ENCODE measurements at places on chromosomes 5 and 9. TPM values are rescaled to one million over a fixed set of nuclear protein-coding genes. Genes with fewer than 3 reads are reported as not detected.

DNA sequence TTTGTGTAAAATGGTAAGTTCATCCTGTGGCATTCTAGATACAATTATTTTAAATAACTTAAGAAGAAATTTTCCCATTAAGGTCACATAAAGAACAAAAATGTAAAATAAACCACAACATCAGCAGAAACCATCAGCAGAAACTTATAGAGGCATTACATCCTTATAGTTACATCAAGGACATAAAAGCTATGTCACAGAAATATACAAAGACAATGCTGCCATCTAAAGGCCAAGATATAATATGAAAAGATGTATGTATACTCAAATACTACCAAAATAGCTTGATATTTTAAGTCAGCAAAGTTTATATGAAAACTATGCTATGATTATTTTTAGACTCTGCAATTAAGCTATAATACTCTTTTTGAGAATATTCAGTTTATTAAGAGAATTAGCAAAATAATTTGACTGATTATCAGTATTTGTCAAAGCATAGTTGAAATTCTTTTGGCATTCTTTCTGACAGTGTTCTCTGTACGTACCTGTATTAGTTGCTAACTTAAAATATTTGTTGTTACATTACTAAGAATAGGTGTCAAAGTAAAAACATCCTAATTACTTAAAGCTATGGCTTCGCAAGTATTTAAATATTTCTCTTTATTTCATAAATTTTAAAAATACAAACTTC, 36.2 kb downstream of the FBXL17 start:
- H3K27me3 ChIP-seq = no peaks in the 10 kb centered on the region
- DNase-seq = peak; percentile 58
- H3K36me3 ChIP-seq = no peaks in the 10 kb centered on the region
- H3K4me3 ChIP-seq = no peak overlapping the region

DNA sequence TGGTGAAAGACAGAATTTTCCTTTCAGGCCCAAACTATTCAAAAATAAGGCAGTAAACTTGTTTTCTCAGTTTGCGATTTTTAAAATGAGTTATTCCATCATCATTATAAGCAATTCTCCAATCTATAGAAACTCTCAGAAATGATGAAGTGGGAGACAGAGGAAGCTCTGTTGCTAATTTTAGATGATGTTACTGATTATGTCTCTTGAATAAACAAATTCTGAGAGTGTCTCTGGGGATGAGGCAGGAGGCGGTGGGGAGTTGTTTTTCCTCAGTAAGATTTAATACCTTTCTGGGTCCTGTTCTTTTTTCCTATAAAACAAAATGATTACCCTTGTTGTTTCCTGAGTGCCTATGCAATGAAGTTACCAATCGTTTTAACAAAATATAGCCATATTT, 43.9 kb upstream of the TEX48 start:
- DNase-seq = no peak
- H3K36me3 ChIP-seq = no peaks in the 10 kb centered on the region
- no peak overlapping the region for H3K4me3 ChIP-seq

GRCh38 chr5:93620487-93621326, 37.7 kb downstream of the NR2F1 start:
- peak; percentile 78 for DNase-seq
- H3K4me1 ChIP-seq = no peaks in the 10 kb centered on the region
- peaks cover 3% of the 10 kb centered on the region for H3K27me3 ChIP-seq
- peak overlapping the region; percentile 67 for H3K27ac ChIP-seq
- no peaks in the 10 kb centered on the region for H3K36me3 ChIP-seq

GRCh38 chr9:126234681-126235335, 91.8 kb upstream of the MVB12B start:
- no peaks in the 10 kb centered on the region for H3K27me3 ChIP-seq
- no peak overlapping the region for H3K4me3 ChIP-seq
- H3K4me1 ChIP-seq = no peaks in the 10 kb centered on the region
- no peak for DNase-seq
- no peak overlapping the region for H3K27ac ChIP-seq

DNA sequence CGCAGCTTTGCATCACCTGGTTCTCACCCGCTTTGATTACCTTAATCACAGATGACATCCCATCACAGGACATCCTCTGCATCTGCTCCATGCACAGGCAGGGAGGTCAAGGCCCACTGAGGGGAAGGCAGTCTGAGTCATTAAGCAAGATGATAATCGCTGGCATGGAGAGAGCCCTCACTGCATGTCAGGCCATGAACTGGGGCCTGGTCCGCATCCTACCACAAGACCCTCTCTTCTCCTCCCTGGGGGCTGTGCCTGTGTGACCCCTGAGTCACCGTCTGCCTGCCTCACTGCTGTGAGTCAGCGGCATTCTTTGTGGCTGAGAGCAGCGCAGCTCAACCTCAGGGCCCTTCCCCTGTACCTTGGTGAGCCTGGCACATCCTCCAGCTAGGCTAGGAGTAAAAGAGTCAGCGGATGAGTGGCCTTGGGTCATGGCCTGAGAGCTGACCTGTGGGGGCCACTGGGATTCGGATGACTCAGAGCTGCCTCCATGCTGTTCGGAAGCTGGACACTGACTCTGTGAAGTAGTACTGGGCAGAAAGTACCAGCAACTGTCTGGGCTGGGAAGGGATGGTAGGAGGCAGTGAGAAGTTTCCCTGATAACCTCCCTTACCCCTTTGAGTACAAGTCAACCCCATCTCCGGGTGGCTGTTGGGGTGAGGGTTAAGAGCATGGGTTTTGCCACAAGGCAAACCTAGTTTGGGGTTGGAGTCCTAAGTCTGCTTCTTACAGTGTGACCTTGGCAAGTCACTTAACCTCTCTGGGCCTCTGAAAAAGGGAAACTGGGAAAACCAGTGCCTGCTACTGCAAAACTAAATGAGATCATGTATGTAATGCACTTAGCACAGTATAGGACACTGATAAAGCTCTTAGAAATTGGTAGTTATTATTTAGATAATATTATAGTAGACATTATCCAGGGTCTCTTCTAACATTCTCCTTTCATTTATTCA, 14.6 kb upstream of the ARSI start:
- no peaks in the 10 kb centered on the region for H3K27me3 ChIP-seq
- DNase-seq = no peak
- H3K36me3 ChIP-seq = no peaks in the 10 kb centered on the region
- no peak overlapping the region for H3K27ac ChIP-seq

GRCh38 chr5:102853680-102854079, 98.6 kb downstream of the PAM start:
- no peak overlapping the region for H3K4me3 ChIP-seq
- H3K36me3 ChIP-seq = no peaks in the 10 kb centered on the region
- H3K27me3 ChIP-seq = no peaks in the 10 kb centered on the region
- no peak for DNase-seq

- H3K27ac ChIP-seq = peak overlapping the region; percentile 33
- H3K36me3 ChIP-seq = no peaks in the 10 kb centered on the region
- H3K4me3 ChIP-seq = no peak overlapping the region
- peaks cover 13% of the 10 kb centered on the region for H3K4me1 ChIP-seq
Observed at GRCh38 chr9:98886691-98887229, 56.9 kb upstream of the COL15A1 start.

- H3K4me1 ChIP-seq = no peaks in the 10 kb centered on the region
- DNase-seq = no peak
- H3K27me3 ChIP-seq = no peaks in the 10 kb centered on the region
Observed at GRCh38 chr5:96582343-96582742, 79.8 kb upstream of the CAST start.

DNA sequence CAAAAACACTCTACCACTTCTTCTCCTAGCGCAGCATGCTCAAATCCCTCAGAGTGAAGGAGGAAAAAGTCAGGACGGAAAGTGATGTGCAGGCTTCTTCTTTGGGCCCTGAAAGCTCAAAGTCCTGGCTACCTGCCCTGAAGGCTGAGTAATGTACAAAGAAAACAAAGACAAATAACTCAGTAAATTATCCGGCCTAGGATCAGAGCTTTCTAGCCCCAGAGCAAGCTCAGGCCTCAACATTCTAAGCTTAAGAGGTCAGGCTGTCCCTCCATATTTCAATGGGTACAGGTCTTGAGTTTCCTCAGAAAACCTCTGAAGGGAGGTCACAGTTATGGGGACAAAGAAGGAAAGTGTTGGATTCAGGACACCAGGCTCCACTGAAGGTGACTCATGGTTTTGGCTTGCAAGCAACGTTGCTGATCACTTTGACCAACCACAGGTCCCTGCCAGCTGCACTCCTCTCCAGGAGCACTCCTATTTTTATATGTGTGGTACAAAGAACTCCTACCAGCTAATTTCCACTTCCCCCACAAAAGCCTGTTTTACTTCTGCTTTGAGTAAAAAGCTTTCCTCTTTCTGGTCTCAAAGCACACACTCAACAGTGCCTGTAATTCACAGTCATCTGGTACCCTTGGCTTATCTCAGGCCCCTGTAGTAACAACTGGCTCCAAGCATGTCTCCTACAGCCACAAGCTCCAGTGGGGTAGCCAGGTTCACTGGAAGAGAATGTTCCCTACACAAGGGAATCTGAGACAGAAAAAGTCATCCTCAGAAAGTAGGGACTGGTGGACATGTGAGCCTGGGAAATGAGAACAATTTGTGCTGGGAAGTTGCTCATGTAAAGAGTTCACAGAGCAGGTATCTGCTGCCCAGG, 115.7 kb downstream of the UGCG start:
- H3K4me1 ChIP-seq = peaks cover 31% of the 10 kb centered on the region
- H3K27me3 ChIP-seq = no peaks in the 10 kb centered on the region
- DNase-seq = peak; percentile 72
- no peak overlapping the region for H3K4me3 ChIP-seq

DNA sequence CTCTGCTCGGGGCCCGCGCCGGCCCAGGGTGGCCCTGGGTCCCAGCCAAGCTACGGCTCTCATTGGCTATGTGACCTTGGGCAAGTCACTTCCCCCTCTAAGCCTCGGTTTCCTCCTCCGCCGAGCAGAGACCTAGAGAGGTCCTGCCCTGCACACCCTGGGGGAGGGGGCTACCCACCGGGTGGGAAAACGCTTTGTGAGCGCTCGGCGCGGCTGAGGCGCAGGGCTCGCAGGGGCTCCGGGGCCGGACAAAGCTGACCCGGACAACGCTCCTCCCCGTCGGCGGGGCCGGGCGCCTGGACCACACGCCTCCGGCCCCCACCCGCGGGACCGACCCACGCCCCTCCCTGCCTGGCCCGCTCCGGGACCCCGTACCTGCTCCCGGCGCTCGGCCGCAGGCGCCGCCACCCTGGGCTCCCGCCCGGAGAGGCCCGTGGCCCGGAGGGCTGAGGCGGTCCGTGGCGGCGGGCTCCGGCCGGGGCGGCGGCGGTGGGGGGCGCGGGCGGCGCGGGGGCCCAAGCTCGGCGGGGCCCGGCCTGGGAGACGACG, 85.7 kb upstream of the MELK start:
- no peaks in the 10 kb centered on the region for H3K36me3 ChIP-seq
- H3K4me1 ChIP-seq = peaks cover 12% of the 10 kb centered on the region
- peak overlapping the region; percentile 75 for H3K27ac ChIP-seq
- H3K4me3 ChIP-seq = peak overlapping the region; percentile 81
- no peaks in the 10 kb centered on the region for H3K27me3 ChIP-seq
- DNase-seq = peak; percentile 90

DNA sequence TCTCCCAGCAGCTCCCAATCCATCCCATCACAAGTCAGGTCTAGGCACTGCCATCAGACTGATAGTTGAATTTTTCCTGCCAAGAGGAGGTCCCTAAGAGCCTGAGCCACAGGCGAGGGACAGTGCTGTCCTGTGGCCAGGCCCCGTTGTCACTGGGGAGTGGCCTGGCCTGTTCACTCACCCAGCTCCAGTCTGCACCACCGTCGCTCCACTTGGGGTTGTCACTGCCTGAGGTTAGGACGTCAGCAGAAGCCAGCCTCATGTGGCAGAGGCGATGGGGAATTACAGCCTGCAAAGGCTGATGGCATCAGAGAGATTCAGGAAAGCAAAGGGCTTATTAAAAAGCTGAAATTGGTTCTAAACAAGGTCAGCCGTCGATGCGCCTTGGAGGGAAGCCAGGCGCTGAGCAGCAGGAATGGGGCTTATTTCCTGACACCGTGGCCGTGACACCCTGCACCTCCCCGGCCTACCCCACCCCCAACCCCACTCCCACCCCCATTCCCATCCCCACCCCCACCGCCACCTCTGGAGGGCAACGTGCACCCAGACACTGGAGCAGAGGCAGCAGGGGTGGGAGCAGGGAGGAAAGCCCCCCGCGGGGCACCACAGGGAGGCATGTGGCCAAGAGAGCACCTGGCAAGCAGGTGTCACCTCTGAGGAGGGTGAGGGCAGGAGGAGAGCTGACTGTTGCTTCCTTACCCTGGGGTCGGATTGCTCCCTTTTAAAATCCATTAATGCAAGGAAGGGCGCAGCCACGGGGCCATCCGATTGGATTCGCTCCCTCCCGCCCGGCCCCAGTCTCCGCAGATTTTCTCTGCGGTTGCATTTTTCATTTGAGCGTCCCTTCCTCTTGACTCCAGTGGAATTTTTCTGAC, 3.1 kb upstream of the DBH start:
- peaks cover 13% of the 10 kb centered on the region for H3K27me3 ChIP-seq
- no peak for DNase-seq
- H3K36me3 ChIP-seq = no peaks in the 10 kb centered on the region
- no peaks in the 10 kb centered on the region for H3K4me1 ChIP-seq
- H3K4me3 ChIP-seq = no peak overlapping the region
- H3K27ac ChIP-seq = no peak overlapping the region

GRCh38 chr9:129587487-129588262, 33.2 kb downstream of the C9orf50 start:
- H3K27me3 ChIP-seq = no peaks in the 10 kb centered on the region
- H3K4me3 ChIP-seq = no peak overlapping the region
- H3K36me3 ChIP-seq = no peaks in the 10 kb centered on the region
- no peak overlapping the region for H3K27ac ChIP-seq
- H3K4me1 ChIP-seq = no peaks in the 10 kb centered on the region

- H3K36me3 ChIP-seq = no peaks in the 10 kb centered on the region
- no peak overlapping the region for H3K4me3 ChIP-seq
- peak; percentile 44 for DNase-seq
Observed at GRCh38 chr9:9790216-9790872, 822.5 kb downstream of the PTPRD start.

DNA sequence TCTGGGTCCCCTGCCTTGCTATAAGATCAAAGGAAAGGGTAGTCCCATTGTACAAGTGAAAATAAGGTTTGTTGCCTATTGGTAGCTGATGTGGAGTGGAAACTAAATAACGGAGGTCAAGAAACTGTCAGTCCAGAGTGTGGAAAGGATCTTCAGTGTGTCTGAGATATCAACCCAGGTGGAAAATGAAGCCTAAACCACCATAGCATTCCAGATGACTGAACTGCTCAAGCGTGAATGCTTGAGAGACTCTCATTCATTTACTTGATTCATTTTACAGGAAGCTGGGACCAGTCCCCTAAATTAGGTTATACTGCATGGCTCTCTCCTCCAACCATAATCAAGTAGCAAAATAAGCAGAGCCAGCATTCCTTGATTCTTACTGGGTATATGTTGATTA, 116.0 kb upstream of the SLC28A3 start:
- no peak overlapping the region for H3K27ac ChIP-seq
- no peaks in the 10 kb centered on the region for H3K27me3 ChIP-seq
- H3K4me1 ChIP-seq = no peaks in the 10 kb centered on the region
- H3K36me3 ChIP-seq = no peaks in the 10 kb centered on the region

Gene ENTPD8
- total RNA-seq = 0.15 TPM

Gene KIF3A
- 8.9 TPM for total RNA-seq

Gene CRHBP
- 0.65 TPM for total RNA-seq

Gene CDH9
- total RNA-seq = not detected

Gene LMNB1
- 27.1 TPM for total RNA-seq

Gene SPEF2
- total RNA-seq = 5.8 TPM

Measured in left lung (tissue), 14 donors.